Mucosa of descending colon (tissue), 3 donors: ENCODE measurements at places on chromosomes 5 and 9. TPM values are rescaled to one million over a fixed set of nuclear protein-coding genes. Genes with fewer than 3 reads are reported as not detected.

- DNase-seq, result no peak
These were observed 67.1 kb downstream of the LHX2 start for GRCh38 chr9:124078641-124079040.

DNA sequence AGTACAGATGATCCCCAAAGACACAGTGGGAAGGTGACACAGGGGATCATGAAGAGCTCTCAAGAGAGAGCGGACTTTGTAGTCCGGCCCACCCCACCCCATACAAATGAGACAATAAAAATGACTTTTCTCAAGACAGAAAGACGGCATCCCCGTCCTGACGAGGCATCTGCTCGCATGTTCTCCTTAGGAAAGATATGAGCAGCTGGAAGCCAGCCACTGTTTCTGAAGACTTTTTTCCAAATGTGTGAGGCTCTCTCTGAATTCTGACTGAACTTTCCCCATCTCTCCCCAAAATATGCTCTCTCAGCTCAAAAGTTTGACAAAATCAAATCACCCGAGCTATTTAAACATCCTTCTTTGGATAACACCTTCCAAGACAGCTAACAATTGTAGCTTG is 105.2 kb downstream of the RFK start:
- no peak for DNase-seq

PTAR1 gene
- total RNA-seq, result 68.6 TPM

TLR4 gene
- total RNA-seq, result 6.9 TPM

DNA sequence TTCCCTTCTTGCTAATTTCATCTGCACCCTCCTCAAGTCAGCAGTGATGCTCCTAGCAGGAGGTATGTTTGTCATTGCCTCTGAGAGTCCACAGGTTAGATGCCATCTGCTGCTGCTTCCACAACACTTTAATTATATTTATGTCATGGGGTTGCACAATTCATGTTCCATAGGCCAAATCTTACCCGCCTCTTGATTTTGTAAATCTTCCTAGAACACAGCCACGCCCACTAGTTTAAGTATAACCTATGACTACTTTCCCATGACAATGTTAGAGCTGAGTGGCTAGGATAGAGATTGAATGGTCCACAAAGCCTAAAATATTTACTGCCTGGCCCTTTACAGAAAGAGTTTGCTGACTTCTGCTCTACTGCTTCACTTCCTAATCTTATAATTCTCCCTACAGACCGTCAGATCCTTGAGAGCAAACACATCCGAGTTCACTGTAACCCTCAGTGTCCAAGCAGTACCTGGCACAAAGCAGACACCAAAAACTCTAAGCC is 21.1 kb downstream of the LIFR start:
- no peak for DNase-seq

PCDHGB3 gene
- 6.3 TPM for total RNA-seq
